ENCODE measurements at places on chromosomes 5 and 9.

- peaks cover 6% of the 10 kb centered on the region for H3K27me3 ChIP-seq
- H3K36me3 ChIP-seq: no peaks in the 10 kb centered on the region
- no peak overlapping the region for H3K27ac ChIP-seq
- H3K4me3 ChIP-seq: no peak overlapping the region
- H3K4me1 ChIP-seq: peaks cover 6% of the 10 kb centered on the region
Observed at GRCh38 chr9:21690561-21690960, 111.9 kb upstream of the MTAP start.

- no peak for DNase-seq
- no peaks in the 10 kb centered on the region for H3K27me3 ChIP-seq
- no peak overlapping the region for H3K4me3 ChIP-seq
- no peak overlapping the region for H3K27ac ChIP-seq
- no peaks in the 10 kb centered on the region for H3K36me3 ChIP-seq
Observed at GRCh38 chr5:83227611-83228010, 150.3 kb downstream of the XRCC4 start.

- peaks cover 2% of the 10 kb centered on the region for H3K27me3 ChIP-seq
- no peak overlapping the region for H3K4me3 ChIP-seq
- peaks cover 35% of the 10 kb centered on the region for H3K4me1 ChIP-seq
- H3K36me3 ChIP-seq: peaks cover 5% of the 10 kb centered on the region
Observed at GRCh38 chr5:54004697-54005096, 305.7 kb downstream of the ARL15 start.

DNA sequence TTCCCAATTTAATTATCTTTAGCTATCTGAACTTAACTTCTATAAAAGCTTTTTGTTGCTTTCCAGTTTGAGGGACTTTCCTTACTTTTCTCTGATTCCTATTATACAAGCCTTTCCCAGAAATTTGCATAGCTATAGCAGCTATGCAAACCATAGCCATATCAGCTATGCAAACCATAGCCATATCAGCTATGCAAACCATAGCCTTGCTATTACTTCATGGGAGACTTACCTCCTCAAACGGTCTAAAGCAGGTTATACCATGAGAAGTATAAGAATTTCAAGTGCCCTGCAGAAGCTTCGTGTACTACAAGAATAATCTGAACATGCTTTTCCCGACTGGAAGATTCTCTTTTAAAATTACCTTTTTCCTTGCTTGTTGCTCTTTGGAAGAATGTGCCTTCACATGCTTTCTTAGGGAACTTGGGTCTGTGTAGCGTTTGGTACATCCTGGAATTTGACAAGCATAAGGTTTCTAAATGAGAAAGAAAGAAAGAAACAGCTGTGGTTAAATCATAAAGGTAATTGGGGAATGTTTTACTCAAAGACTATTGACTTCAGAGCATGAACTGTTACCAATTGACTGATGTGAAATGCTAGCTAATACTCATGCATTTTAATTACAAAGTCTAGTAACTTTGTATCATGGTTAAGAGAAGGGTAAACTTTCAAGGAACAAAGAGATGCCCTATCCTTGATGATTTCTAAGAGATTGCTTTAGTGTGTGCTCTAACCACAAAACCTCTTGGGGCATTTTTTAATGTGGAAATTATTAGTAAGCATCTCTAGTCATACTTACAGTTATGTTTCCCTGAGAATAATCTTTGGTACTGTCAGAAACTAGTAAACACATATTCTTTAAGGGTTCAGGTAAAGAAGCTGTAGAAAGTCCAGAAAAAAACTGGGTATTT lies 367.6 kb downstream of the GLIS3 start:
- H3K27ac ChIP-seq: peak overlapping the region; percentile 41
- no peak for DNase-seq
- H3K36me3 ChIP-seq: no peaks in the 10 kb centered on the region
- no peak overlapping the region for H3K4me3 ChIP-seq
- peaks cover 6% of the 10 kb centered on the region for H3K27me3 ChIP-seq
- peaks cover 47% of the 10 kb centered on the region for H3K4me1 ChIP-seq

GRCh38 chr5:17492770-17493169 lies 5.3 kb upstream of the TAF11L2 start:
- no peaks in the 10 kb centered on the region for H3K4me1 ChIP-seq
- H3K27ac ChIP-seq: no peak overlapping the region
- no peak for DNase-seq
- H3K4me3 ChIP-seq: no peak overlapping the region
- peaks cover 6% of the 10 kb centered on the region for H3K27me3 ChIP-seq

GRCh38 chr5:169356811-169357210 lies 55.9 kb upstream of the SLIT3 start:
- H3K36me3 ChIP-seq: no peaks in the 10 kb centered on the region
- H3K4me1 ChIP-seq: no peaks in the 10 kb centered on the region
- H3K27me3 ChIP-seq: peaks cover 4% of the 10 kb centered on the region
- no peak overlapping the region for H3K4me3 ChIP-seq

GRCh38 chr5:9263656-9264055 lies 282.2 kb downstream of the SEMA5A start:
- peaks cover 4% of the 10 kb centered on the region for H3K36me3 ChIP-seq
- H3K27me3 ChIP-seq: no peaks in the 10 kb centered on the region
- H3K4me1 ChIP-seq: peaks cover 4% of the 10 kb centered on the region

GRCh38 chr9:30075022-30075421 lies 2309.4 kb upstream of the ACO1 start:
- no peak for DNase-seq
- no peak overlapping the region for H3K27ac ChIP-seq

GRCh38 chr9:93669958-93670207 lies 93.5 kb downstream of the PHF2 start:
- peak overlapping the region; percentile 26 for H3K27ac ChIP-seq
- H3K4me1 ChIP-seq: peaks cover 20% of the 10 kb centered on the region
- peaks cover 4% of the 10 kb centered on the region for H3K36me3 ChIP-seq

GRCh38 chr5:142845402-142845921 lies 75.3 kb downstream of the ARHGAP26 start:
- H3K36me3 ChIP-seq: no peaks in the 10 kb centered on the region
- no peak for DNase-seq
- peak overlapping the region; percentile 7 for H3K27ac ChIP-seq
- H3K27me3 ChIP-seq: peaks cover 23% of the 10 kb centered on the region
- no peak overlapping the region for H3K4me3 ChIP-seq

DNA sequence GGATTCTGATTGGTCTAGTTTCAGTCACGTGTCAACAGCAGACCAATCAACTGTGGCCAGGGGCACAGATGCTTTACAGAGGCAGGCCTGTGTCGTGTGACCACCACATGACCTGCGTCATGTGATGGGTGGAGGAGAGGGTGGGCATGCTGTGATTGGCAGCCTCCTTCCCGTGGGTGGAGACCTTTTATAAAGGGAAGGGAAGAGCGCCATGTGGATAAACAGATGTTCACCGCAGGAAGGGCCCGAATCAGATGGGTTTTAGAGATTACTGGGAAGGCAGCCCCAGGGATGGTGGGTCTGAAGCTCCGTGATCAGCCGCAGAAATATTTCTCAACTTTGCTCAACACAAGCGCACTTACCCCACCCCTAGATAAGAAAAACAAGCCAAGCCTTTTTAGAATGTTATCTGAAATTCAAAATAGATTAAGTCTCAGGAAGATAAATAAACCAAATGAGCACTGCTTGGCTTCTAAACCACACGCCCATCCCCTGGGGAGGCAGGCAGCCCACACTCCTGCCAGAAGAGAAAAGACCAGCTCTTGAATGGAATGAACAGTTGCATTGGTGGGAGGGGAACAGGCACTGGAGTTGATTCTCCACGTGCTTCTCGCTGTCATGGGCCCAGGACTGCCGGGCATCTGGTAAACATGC lies 43.6 kb downstream of the ROPN1L start:
- H3K4me1 ChIP-seq: peaks cover 31% of the 10 kb centered on the region
- no peak overlapping the region for H3K4me3 ChIP-seq
- H3K27ac ChIP-seq: no peak overlapping the region
- H3K36me3 ChIP-seq: no peaks in the 10 kb centered on the region
- no peak for DNase-seq
- H3K27me3 ChIP-seq: peaks cover 32% of the 10 kb centered on the region

GRCh38 chr5:53969176-53969730 lies 341.1 kb downstream of the ARL15 start:
- H3K27me3 ChIP-seq: no peaks in the 10 kb centered on the region
- no peak for DNase-seq
- H3K4me3 ChIP-seq: no peak overlapping the region
- no peaks in the 10 kb centered on the region for H3K4me1 ChIP-seq
- no peak overlapping the region for H3K27ac ChIP-seq

DNA sequence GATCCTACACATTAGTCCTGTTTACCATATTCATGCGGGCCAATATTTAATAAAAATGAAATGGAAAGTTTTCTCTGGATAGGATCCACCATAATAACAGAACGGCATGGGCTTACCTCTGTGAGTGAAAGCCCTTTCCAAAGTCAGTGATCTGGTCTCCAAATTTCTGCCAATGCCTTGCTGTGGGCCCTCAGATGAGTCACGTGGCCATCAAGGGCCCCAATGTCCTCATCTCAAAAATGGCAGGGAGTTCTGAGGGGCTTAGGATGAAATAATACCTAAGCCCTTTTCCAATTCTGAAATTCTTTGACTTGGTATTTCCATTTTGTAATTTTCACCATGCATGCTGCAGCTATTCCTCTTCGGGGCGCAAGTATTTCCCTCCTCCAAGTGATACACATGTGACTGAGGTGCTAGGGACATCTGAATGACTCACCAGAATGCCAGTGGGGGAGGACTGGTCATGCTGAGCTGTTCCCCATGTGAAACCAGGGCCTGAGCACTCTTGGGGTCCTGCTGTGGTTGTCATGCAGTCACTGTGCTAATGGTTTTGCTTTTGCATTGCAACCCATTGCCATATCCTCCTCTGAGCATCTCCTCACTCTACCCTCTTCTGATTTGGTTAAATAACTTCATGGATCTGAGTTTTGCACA lies 35.0 kb downstream of the ITK start:
- H3K36me3 ChIP-seq: no peaks in the 10 kb centered on the region
- peaks cover 16% of the 10 kb centered on the region for H3K27me3 ChIP-seq
- no peak overlapping the region for H3K27ac ChIP-seq
- H3K4me1 ChIP-seq: peaks cover 19% of the 10 kb centered on the region
- DNase-seq: no peak
- no peak overlapping the region for H3K4me3 ChIP-seq

DNA sequence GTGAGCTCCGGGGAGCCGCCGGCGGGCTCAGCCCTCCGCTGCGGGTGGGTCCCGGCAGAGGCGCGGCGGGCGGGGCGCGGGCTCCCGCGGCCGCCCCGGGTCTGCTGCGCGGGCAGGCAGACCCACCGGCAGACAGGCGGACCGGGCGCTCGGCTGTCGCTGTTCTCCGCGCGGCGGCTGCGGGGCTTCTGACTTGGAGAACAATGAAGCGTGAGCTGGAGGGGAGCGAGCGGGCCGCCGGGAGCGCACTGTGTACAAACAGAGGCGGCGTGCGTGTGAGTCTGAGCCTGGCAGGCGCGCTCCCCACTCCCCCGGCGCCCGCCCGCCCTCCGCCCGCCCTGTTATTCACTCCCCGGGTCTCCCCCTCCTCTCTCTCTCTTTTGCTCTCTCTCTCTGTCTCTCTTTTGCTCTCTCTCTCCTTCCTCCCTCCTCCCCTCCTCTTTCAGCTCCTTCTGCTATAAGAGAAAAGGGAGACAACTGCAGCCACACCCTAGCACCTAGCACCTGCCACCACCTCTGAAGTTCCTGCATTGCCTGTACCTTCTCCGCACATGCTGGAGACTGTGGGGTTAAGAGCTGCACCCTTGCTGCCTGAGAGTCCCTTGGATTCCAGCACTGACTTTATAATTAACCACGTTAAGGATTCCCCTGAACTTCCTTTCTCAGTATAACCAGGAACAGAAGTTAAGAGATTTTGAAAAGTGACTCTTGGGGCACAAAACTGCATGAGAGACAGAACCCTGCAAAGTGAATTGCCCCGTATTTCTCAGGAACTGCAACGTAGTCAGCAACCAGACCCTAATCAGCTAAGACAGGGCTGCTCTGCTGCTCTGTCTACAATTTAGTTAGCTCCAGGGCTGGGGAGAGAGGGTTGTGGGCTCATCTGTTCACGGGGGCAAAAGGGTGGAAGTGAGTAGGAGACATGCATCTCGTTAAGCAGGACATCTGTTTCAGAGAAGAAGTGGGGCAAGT lies at the start of gene EDIL3:
EDIL3 (minus strand) TSS at position 277 of the 972 bp plus-strand sequence. CDS start 506 bp downstream, outside the sequence.
- H3K4me3 ChIP-seq: peak within 1 kb of the TSS; percentile 98
- peak; percentile 82 for DNase-seq
- H3K27ac ChIP-seq: peak within 1 kb of the TSS; percentile 57
- H3K27me3 ChIP-seq: peaks cover 23% of the 10 kb centered on the region
- H3K4me1 ChIP-seq: peaks cover 27% of the 10 kb centered on the region

GRCh38 chr5:166192696-166193095 lies 2098.7 kb upstream of the WWC1 start:
- H3K4me1 ChIP-seq: no peaks in the 10 kb centered on the region
- no peak overlapping the region for H3K4me3 ChIP-seq
- no peaks in the 10 kb centered on the region for H3K36me3 ChIP-seq
- no peaks in the 10 kb centered on the region for H3K27me3 ChIP-seq

DNA sequence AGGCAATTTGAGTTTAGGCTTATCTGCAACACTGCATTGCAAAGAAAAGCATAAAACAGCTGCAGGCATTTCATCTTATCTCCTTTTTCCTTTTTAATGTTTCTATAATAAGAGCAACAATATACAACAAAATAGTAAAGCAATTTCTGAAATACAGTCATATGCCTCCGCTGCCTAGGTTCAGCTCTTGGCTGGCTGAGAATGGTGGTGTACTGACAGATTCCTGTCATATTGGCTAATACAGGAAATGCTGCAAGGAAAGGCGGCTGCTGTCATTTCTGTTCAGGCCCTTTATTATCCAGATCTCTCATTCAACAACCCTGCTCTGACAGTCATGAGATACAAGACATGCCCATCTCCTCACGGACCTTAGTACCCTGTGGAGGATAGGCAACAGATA lies 677.0 kb downstream of the TAF11L14 start:
- DNase-seq: no peak
- H3K27me3 ChIP-seq: peaks cover 10% of the 10 kb centered on the region
- peaks cover 5% of the 10 kb centered on the region for H3K4me1 ChIP-seq

GRCh38 chr9:6671416-6671815 lies 25.9 kb upstream of the GLDC start:
- H3K27ac ChIP-seq: no peak overlapping the region
- no peaks in the 10 kb centered on the region for H3K27me3 ChIP-seq
- H3K4me1 ChIP-seq: peaks cover 7% of the 10 kb centered on the region
- no peak overlapping the region for H3K4me3 ChIP-seq

DNA sequence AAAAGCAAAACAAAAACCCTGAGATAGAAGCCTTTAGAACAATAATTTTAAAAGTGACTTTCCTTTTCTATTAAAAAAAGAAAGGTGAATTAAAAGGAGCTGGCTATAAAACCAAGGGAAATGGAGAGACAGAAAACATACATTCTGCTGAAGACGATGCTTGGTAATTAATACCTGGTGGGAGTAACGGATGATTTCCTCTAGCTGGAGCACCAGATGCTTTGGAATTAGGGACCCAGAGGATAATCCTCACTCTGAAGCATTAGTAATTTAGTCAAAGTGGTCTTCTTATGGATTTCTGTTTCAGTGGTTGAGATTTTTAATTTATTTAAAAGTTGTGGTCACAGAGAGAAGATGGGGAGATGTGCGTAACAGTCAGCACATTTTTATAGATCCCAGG lies 982.5 kb downstream of the TLE4 start:
- H3K4me3 ChIP-seq: no peak overlapping the region
- H3K36me3 ChIP-seq: no peaks in the 10 kb centered on the region
- no peak for DNase-seq
- peaks cover 46% of the 10 kb centered on the region for H3K4me1 ChIP-seq
- no peaks in the 10 kb centered on the region for H3K27me3 ChIP-seq
